ENCODE measurements at places on chromosomes 5 and 9.

DNA sequence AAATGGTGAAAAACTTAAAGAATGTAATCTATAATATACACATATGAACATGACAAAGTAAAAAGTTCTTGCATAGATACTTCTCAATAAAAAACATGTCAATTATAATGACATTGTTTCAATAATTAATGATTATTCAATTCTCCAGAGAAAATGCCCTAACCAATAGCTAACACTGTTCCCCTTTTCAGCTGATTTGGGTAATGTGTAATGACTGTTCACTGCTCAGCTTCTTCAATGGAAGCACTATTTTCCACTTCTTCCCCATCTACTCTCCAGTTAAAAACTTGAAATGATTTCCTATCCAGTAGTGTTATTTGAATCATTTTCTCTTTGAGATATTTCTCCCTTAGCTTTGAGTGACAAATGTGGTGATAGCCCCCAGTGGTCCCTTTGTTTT lies 62.3 kb downstream of the CEP120 start:
- DNase-seq = no peak

GRCh38 chr9:137804908-137805630 lies 72.5 kb upstream of the CACNA1B start:
- no peak for DNase-seq

DNA sequence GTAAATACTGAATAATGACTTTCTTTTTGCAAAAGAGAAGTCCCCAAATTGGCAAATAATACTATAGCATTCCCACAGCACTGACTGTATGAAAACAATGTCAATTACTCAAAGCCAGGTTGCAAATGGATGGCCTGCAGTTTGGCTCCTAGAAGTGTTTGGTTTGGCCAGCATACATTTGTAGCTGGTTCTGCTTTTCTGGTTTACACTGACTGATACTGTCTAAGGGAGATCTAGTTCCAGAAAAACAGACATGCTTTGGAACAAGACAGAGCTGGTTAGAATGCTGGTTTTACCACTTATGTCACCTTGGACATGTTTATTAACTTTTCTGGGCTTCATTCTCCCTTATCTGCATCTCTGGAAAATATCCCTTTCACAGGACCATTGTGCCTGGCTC lies 81.5 kb upstream of the TRPM3 start:
- DNase-seq = no peak

DNA sequence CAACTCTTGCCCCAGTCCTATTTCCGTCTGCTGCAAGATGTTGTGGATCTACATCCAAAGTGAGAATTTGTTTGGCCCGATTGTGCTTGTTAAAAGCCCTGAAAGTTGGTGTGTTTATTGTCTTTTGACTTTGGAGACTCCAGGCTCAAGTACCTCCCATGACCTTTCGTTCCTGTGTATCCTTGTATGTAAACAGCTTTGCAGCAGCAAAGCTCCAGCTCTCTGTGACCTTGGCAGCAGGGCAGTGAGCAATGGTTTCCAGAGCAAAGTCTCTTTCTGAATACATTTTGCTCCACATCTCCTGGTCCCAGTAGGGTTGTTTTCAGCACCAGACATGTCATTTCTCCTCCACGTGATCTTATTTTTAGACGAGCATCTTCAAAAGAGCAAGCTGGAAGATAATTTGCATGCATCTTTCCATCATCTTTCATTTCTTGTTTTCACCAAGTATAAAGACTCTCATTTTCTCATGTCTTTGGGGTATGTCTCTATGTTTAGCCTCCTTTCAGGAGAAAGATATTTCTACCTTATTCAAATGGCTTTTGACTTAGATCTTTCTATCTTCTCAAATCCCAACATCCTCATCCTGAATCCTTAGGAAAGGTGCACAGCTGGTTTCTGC lies 68.1 kb upstream of the ERCC6L2 start:
- DNase-seq = no peak

GRCh38 chr5:129904667-129905472 lies 605 bp downstream of the CHSY3 start:
- DNase-seq = peak; percentile 14

DNA sequence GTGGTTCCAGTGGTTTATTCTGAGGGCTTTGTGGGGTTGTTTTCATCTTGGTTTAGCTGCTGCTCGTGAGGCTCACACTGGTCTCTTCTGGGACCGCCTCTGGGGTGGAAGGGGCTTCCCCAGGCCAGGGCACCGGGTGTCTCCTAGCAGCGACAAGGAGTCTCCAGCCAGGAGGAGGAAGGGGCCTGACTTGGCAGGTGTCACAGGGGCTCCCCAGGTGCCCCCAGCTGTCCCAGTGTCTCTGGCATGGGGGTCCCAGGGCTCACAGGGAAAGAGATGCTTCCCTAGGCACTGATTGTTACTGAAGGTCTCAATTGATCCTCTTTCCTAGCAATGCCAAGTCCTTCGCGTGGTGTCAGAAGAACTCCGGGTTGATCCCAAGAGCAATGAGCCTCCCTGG lies 241.1 kb upstream of the IRX4 start:
- DNase-seq = no peak

- no peak for DNase-seq
Observed at GRCh38 chr5:109908366-109908765, 218.6 kb downstream of the MAN2A1 start.

DNA sequence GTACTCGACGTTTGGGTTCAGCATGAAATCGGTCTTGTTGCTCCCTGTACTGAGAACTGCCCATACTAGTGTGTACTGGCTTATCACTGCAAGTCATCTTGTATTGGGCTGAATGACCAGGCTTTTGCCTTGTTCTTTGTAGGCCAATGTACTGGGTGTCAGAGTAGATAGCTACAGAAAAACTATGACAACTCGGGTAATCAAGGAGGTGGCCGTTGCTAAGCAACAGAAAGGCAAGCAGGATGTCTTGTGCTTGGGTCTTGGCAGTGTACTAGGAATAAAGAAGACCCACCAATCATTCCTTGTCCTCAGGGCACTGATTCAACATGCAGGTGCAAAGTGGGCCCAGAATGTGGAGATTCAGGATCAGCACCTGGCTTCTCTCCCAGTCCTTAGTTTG lies 11.9 kb upstream of the SHISAL2B start:
- no peak for DNase-seq

DNA sequence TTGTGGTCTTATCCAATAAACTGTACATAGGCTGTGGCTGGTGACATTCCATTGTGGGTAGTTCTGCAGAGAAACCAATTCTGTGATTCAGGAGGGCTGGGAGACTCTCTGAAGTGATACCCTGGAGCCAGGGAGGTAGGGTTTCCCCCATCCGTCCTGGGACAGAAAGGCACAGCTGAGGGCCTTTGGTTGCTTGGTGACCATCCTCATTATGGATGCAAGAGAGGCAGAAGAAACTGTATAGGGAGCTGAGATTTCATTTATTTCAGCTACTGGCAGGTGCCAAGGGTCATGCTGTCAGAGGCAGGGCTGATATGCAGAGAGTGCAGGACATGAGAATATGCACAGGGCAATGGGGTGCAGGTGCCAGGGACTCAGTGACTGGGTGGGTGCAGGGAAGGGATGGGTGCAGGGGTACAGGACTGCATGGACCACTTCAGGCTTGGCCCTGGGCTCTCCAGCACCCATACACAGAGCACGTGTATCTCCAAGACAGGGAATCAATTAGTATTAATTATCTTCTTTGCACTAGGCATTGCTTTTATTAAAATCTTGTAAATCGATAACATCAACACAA lies 236.5 kb downstream of the ICE1 start:
- DNase-seq = no peak

- DNase-seq = no peak
Observed at GRCh38 chr5:80712919-80713318, 58.1 kb upstream of the DHFR start.

DNA sequence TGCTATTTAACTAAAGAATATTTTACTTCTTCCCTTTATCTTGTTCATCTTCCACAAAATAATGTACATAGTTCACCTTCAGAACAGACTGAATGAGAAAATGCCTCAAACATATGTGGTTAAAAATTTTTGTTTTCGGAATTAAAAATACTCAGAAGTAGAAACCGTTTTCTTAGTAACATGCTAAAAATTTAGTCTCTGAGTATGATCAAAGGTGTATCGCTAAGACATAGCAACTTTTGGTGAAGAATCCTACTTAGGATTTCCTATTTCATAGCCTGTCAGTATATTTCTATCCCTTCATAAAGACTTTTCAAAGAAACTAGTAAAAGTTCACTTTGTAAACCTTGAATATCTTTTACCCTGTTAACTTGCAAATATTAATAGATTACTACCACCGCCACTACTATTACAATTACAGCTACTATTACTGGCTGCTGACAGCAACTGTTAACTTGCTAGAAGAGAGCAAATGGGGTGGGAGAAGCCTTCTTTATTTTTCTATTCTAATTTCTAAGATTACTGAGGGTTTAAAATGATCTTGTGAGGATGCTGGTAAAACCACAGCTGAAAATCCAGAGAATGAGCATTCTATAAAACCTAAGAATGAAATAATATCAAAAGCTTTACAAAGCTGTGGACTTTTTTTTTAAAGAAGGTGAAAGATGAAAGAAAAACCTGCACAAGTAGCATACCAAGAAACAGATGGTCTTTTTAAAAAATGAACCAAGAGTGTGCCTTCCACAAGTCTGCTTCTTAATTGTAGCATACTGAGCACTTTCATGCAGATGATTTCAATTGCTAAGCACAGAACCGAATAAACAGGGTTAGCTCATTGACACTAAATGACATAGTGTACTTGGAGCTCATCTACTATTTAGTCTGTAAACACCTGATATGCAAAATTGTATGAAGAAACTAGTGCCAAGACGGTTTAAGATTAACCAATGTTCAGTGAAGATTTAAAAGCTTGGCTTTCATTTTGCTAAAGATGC lies 246.3 kb upstream of the EFNA5 start:
- DNase-seq = no peak

GRCh38 chr9:35605351-35606137 lies 482 bp downstream of the TESK1 start:
- DNase-seq = peak; percentile 8

- DNase-seq = peak; percentile 46
Observed at GRCh38 chr5:90940227-90940995, 381.8 kb downstream of the ADGRV1 start.

DNA sequence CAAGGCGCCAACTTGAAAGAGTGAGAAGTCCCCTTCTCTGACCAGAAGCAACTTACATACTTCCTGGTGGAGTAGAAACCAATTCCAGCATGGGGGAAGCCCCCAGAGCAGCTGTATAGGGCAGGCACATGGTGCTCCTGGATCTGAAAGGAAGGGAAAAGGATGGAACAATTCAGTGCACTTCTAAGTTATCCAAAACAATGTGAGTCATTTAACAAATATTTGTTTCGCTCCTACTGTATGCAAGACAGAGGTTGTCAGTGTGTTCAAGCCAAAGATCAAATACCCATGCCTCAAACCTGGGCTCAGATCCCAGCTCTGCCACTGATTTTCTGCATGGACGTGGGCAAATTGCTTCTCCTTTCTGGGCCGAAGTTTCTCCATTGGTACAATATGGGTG lies 67.1 kb downstream of the LHX2 start:
- DNase-seq = peak; percentile 68

DNA sequence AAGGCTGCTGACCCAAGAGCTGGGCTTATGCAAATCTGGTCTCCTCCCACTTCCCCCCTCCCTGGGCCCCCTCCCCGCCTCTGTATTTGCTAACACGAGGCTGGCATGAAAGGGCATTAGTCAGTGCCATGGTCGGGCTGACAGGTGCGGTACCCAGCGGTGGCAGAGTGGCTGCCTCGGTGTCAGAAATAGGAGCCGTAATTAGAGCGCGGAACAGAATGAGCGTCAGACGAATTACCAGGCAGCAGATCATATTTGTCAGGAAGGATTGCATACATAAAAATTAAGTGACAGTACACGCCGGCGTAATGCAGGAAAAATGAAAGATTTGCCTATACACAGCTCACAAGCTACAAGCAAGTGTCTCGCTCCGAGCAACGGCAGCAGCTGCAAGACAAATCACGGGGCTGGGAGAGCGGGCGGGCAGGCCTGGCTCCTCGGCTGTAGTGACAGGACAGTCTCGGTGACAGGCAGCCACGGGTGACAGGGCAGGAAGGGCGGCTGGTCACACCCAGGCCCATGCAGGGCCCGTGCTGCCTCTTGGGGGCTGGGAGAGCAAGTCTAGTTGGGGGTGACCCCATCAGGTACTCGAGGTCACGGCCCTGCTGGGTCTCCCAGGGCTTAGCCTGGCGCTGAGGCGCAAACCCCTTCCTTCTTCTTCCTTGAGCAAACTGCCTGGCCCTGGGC lies 72.4 kb downstream of the NEK6 start:
- DNase-seq = no peak

DNA sequence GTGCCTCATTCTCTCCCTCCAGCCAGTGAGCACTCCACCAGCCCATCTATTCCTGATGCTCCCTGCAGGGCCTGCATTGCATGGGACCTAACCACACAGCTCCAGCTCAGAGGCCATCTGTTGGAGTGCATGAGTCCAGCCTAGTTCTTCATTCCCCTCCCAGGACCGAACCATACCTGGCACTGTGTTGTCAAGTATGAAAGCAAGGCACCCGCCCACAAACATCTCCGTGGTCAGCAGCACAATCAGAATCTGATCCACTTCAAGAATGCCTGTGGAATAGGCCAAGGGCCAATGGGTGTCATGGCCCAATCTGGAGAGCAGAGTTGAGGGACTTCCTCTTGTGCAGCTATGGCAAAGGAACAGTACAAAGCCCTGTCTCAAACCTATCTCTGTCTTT lies 5.9 kb downstream of the SLC23A1 start:
- no peak for DNase-seq

GRCh38 chr5:102888483-102888882 lies 133.4 kb downstream of the PAM start:
- no peak for DNase-seq

- no peak for DNase-seq
Observed at GRCh38 chr9:28135549-28135948, 562.3 kb upstream of the C9orf72 start.

DNA sequence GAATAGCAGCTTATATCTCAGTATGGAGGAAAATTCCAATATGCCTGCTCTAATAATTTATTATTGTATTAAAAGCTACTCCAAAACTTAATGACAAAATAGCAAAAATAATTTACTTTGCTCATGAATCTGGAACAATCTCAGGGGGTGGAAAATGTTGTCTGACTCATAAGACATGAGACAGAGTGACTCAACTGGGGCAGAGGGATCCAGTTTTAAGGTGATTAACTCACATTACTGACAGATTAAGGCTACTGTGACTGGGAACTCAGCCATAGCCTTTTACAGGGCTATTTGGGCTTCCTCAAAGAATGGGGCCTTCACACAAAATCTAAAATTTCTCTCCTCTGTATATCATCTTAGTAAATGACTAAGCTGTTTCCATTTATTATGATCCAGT lies 1172.9 kb downstream of the CDH12 start:
- DNase-seq = peak; percentile 86
